Endothelial cell of umbilical vein (primary cell): ENCODE measurements at places on chromosomes 13 and 19. TPM values are rescaled to one million over a fixed set of nuclear protein-coding genes. Genes with fewer than 3 reads are reported as not detected.
A peak's percentile ranks its signal among the peaks of the same experiment; 100 is the strongest.

The HPN gene
- 0.23 TPM in 1 of 2 replicates, not detected in the other for total RNA-seq

GRCh38 chr13:62327367-62327766 lies 911.7 kb upstream of the PCDH20 start:
- DNase-seq, result no peak

The APLP1 gene
- total RNA-seq, result 6.2 and 9.0 TPM in 2 replicates

DNA sequence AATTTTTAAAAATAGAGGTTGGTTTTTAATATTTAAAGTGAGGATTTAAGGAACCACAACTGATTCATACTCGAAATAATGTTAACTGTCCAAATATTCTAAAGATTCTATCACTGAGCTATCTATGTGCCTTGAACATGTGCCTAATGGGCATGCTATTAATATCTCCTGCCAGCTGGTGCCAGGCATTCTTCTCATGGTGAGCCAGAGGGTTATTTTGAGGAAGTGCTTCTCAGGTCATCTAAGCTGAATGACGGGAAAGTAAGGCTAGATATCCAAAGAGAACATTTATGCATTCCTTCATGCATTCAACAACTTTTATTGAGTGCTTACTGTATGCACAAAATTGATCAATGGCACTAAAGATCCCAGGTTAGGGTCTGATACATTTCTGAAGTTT lies 138.2 kb downstream of the PIBF1 start:
- no peak for DNase-seq

GRCh38 chr13:50850445-50850844 lies 7.0 kb upstream of the DLEU7 start:
- DNase-seq, result no peak

GRCh38 chr13:72462166-72462565 lies 265.3 kb downstream of the MZT1 start:
- DNase-seq, result no peak

The FTL gene
- 1,636 and 1,937 TPM in 2 replicates for total RNA-seq

The ZNF77 gene
- total RNA-seq, result 5.9 and 7.0 TPM in 2 replicates

DNA sequence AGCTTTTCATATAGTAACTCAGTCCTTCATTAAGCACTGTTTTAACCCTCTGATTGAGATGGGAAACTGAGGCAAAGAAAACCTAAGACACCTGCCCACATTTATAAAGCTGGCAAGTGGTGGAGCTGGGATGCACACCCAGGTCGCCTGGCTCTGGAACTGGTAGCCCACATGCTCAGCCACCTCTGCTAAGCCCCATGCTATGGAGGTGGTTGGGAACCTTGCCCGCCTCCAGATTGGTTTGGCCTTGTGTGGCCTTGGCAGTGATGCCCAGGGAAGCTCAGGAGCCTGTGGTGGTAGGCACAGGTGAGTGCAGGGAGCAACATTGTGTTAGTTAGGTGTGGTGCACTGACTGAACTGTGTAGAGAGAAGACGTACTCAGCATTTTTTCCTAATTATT lies 370.2 kb downstream of the MTUS2 start:
- DNase-seq, result no peak

GRCh38 chr13:45511310-45512097 lies 46.8 kb downstream of the COG3 start:
- peak; percentile 83 for DNase-seq

- DNase-seq, result no peak
Measured at GRCh38 chr13:97414392-97414791, 19.6 kb upstream of the RAP2A start.

GRCh38 chr19:57110592-57111328 lies 9.0 kb upstream of the USP29 start:
- DNase-seq, result no peak

DNA sequence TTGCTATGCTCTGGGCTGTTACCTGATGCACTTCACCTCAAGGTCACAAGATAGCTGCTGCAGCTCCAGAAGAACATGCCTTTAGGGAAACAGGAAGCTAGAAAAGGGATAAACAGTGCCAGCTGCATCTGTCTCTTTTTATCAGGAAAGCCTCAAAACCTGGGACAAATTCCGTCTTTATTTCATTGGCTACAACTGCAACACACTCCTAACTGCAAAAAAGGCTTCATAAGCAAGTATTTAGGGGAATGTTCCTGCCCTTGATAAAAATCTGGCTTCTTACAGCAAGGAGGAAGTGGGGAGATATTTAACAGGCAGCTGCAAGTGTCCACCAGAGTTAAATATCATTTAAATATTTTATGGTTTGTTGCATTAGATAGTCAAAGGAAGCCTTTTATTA lies 34.2 kb upstream of the SERTM1 start:
- DNase-seq, result no peak

The POGLUT2 gene
- total RNA-seq, result 22.5 and 22.7 TPM in 2 replicates

DNA sequence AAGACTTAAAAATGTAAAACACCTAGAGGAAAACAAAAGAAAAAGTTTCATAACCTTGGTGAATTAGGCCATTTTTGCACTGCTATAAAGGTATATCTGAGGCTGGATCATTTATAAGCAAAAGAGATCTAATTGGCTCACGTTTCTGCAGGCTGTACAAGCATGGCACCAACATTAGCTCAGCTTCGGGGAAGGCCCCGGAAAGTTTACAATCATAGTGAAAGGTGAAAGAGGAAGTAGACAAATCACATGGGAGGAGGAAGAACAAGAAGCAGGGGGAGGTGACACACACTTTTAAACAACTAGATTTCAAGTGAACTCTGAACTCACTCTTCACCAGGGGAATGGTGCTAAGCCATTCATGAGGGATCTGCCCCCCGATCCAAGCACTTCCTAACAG lies 1358.5 kb upstream of the PCDH9 start:
- DNase-seq, result no peak

DNA sequence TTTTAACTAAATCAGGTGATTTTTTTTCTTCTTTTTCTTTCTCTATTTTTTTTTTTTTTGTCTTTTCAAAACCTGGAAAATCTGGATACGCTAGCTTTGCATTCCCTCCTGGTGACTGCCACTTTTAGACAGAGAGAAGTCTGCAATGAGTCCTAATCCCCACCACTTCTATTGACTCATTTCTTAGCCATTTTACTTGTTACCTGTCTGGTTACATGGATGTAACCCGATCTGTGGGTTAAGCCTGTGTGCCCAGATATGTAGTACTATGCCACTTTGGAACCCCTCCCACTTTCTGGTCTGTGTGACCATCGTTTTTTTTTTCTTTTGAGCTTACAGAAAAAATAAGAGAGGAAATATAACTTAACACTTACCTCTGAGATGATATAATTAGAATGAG lies 817.8 kb upstream of the PCDH9 start:
- no peak for DNase-seq

DNA sequence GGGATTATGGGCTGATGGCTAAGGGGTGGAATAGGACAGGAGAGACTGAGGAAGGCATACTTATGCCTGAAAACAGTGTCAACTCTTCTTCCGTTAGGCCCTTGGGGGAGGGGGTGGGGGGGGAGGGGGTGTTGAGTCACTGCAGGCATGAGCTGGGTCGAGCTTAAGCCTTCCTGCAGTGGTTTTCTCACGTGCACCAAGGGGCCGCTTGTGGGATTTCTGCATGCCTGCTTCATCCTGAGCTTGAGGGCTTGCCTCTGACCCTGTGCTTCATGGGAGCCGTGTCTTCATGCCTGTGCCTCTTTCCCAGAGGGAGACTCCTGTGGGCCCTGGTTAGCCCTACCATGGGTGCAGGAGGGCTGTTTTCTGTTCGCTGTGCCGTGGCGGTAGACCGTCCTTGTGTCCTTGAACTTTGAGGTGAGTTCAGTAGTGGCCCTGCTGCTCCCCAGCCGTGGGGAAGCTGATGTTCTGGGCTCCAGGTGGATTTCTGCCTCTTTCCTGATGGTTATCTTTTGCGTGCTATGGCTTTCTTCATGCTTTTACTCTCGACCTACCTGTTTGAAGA lies 186.1 kb downstream of the PCCA start:
- no peak for DNase-seq

The CYP4F22 gene
- not detected in 2 replicates for total RNA-seq

DNA sequence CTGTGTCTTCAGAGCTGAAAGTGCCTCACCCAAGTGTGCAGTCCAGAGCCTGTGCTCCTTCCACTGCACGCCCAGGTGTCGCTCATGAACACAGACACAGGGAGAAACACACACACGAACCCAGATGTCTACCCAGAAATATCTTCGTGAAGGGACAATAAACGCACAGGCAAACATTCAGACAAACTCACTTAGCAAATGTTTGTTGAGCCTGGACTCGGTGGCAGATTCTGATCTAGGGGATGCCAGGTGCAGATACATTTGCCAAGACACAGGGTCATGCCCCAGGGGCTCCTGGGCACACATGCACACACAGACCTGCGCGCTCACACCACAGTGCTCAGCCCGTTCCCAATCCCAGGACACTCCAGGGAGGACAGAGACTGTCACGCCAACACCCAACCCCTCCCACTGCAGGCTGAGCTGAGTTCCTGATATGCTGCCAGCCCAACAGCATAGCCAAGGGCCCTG lies 31.9 kb downstream of the SCGB2B2 start:
- DNase-seq, result no peak

DNA sequence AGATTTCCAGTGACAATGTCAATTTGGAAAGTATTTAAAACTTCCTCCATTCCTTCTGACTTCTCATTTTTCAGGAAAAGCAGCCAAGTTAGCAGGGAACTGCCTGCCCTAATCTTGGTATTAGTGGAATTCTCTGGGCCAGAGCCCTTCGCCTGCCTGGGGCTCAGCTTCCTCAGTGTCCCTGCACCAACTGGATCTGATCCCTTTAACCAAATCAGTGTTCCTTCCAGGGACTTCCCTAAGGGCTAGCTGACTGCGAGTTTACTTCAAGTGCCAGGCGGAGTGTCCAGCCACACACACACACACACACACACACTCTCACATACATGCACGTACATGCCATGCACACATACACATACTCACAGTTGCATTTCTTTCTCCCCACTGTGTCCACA lies 20.0 kb downstream of the RAB20 start:
- no peak for DNase-seq

DNA sequence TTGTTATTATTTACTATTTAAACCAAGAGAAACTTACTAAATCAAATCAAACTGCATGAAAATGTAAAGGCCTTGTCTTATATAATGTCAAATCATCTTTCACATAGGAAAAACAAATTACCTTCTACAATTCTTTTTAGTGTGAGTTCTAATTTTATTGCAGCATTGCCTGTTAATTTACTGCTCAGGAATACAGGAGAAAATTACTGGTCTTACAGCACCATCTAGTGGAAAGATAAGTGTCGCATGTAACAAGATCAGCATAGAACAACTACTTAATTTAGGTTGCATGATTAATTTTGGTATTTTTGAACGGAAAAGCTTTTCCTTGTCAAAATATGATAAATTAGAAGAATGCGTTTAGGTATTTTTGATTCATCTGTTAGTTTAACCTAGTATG lies 502.7 kb downstream of the UQCRFS1 start:
- DNase-seq, result peak; percentile 54

The LPAR2 gene
- 5.0 and 5.1 TPM in 2 replicates for total RNA-seq

The PRODH2 gene
- not detected in 2 replicates for total RNA-seq

- no peak for DNase-seq
Measured at GRCh38 chr19:17184371-17184841, 30.8 kb upstream of the USE1 start.

DNA sequence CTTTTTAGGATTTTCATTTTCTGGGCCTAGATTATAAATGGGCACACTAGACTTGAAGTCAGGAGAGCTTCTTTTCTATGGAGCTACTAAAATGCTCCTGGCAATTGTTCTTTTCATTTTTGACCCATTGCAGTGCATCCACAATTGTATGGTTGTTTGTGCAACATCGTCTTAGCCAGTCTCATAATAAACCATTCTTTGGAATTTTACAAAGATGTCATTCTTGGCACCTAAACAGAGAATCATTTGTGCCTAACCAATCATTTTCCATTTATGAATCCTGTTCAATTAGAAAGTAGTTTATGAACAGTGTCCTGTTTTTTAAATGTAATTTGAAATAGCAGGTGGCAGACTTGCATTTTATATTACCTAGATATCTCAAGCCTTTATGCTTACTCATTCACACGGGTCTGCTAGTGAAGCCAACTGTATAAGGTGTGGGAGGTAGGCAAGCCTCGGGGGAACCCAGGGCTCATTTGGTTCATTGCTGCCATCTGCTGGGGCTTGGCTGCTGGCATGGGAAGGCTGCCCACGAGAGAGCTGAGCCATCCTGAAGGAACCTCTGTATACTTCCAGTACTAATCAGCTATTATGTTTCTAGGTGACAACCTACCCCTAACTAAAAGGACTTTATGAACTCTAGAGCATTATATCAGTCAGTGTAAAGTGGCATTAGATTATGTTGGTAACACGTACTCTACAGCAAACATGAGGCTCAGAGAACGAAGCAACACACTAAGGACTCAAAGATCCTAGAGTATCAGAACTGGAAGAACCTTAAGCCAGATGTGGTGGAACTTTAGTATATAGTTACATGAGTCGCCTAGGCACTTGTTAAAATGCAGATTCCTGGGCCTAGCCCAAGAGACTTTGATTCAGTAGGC lies 60.0 kb downstream of the TPT1 start:
- DNase-seq, result peak; percentile 79

GRCh38 chr13:106533943-106534638 lies 1.4 kb downstream of the EFNB2 start:
- DNase-seq, result peak; percentile 67

GRCh38 chr13:64453831-64454230 lies 2776.3 kb downstream of the PCDH9 start:
- peak; percentile 7 for DNase-seq

DNA sequence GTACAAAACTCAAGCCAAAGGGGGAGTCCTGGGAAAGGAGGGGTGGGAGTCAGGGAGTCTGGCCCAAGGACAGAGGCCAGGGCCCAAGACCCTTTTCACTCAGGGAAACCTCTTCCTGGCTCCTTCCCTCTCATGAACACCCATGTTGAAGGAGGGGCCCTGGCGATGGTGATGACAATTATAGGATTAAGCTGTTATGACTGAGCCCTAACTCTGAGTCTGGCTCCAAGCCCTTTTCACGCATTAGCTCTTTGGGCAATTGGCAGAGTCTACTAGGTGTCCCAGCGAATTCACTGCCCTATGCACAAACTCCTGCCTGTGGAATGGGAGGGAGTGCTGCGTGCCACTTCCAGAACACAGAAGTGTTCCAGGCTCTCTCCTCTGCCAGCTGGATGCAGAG lies 20.7 kb downstream of the ZNF575 start:
- DNase-seq, result no peak

DNA sequence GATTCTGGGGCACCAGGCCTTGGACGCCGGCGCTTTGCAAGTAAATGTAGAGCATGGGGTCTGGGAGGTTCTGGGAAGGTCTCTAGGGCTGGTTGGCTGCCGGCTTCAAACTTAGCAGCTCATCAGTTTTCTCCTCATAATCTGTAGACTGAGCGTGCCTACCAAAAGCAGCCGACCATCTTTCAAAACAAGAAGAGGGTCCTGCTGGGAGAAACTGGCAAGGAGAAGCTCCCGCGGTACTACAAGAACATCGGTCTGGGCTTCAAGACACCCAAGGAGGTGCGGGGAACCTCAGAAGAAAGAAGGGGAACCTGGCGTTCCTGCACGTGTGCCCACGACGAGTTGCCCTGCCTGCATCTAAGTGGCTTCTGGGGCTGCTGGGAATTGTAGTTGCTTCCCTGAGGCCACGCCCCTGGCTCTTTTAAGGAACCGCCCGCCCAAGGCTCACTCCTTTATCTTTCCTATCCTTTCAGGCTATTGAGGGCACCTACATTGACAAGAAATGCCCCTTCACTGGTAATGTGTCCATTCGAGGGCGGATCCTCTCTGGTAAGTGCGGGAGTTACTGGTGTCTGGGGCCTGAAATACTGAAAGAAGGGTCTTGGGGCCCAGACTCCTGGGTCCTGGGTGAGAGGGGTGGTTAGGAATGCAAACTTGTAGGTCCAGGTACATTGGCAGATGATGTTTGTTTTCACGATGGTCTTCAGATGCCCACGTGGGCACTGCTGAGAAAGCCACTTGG lies 984 bp downstream of the RPS11 start:
- DNase-seq, result peak; percentile 49
